CD4-positive, alpha-beta T cell treated with Interleukin-4 for 4 hours (primary cell): ENCODE measurements at places on chromosomes 12 and 14.
A peak's percentile ranks its signal among the peaks of the same experiment; 100 is the strongest.

DNA sequence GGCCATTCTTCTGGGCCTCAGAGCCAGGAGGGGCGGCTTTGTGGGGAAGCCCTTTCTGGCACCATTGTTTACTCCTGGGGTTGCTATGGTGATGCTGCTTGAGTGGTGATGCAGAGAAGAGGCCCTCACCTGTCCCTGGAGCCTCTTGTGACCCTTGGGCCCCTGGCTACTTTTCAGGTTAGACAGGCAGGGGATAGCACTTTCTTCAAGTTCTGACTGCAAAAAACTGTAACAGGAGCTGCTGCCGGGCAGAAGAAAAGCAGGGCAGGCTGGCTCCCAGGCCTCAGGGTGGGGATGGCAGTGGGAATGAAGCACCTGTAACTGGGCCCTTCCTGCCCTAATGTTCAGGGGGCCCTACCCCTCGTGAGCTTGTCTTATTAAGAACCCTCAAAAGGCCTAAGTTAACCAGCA, at the start of gene TEX52:
Gene TEX52, minus strand, starts transcription at position 19 of the 411 bp plus-strand sequence. Its CDS starts 13 bp downstream, at position 6.
- DNase-seq, result no peak

DNA sequence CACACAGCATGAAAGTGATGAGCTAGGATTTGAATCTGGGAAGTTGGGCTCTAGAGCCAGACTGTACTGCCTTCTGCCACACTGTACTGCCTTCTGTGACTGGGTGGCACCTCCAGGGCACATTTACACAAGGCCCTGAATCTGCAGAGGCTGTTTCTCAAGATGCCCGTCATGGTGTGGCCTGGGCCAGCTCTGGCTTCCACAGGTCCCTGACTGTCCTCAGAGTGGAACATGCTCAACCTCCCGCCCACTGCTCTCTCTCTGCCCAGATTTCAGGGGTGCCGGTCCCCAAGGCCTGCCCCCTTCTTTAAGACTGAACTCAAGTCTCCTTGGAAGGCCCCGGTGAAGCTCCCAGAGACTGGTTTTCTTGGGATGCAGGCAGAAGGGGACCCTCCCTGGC, 50.2 kb downstream of the C14orf132 start:
- no peak for DNase-seq

- peak; percentile 72 for DNase-seq
Measured at GRCh38 chr14:102928412-102929240, 6.2 kb downstream of the AMN start.

GRCh38 chr12:91133871-91134270, 22.6 kb upstream of the LUM start:
- DNase-seq, result no peak

GRCh38 chr14:58426670-58427280, 556 bp downstream of the TIMM9 start:
- DNase-seq, result no peak

DNA sequence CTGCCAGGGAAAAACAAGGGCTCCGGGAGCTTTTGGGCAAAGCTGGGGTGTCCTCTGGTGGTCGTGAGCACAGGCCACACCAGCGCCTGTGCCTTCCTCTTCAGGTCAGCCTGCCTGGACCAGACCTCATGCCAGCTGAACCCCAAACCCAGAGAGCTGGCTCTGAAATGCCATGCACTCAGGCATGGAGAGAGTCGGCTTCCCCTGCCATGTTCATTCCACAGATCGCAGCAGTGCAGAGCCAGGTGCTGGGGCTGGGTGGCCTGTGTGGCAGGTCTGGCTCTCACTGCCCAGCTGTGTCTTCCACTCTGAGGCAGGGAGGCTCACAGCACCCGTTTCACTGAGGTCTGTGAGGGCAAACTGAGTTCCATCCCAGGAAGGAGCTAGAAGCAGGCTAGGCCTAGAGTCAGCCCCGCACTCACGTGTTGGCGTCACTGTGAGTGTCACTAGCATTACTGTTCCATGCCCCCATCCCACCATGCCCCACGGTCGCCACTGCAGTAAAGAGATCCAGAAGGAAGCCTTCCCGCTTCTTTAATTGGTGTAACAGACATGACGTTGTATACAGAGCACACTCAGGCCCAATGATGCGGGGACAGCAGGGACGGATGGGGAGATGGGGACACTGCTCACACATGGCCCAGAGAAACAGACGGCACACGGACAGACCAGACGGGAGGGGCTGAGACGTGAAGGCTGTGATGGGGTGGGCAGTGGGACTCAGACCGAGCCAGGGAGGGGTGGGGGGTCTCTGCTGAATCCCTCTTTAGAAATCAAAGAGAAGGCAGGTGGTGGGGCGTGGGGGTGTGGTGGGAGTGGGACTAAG, 2.7 kb downstream of the ARL6IP4 start:
- no peak for DNase-seq

GRCh38 chr12:69657376-69658137, 41.5 kb downstream of the BEST3 start:
- no peak for DNase-seq

GRCh38 chr12:77845831-77846230, 15.1 kb downstream of the NAV3 start:
- DNase-seq, result no peak

DNA sequence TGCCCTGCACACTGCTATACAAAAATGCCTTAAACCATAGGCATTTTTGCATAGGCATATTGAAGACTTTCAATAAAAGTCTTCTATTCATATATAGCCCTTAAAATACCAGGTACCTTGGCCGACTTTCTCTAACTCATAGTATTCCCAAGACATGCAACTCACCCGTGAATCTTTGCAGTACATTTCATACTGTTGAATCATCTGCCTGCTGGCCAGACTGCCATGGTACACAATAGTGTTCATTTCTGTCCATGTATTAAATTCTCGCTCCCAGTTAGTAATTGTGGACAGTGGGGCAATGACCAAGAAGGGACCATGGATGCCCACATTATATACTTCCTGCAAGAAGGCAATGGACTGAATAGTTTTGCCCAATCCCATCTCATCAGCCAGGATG, 24.3 kb upstream of the SUPT16H start:
- no peak for DNase-seq

GRCh38 chr12:121543786-121544185, 37.0 kb downstream of the KDM2B start:
- no peak for DNase-seq

DNA sequence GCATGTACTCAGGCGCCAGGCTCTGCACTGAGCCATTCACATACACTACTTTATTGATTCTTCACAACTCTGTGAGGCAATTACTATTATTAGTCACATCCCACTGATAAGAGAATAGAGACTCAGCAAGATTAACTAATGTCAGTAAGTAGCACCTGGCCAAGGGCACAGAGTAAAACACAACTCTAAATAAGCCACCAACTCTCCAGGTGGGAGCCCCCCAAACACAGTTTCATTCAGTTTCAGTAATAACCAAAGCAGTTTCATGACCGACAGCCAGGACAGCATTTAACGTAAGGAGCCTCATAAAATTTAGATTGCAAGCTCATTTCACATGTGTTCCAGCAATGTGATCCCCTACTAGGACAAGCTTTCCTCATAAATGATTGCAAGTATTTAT, 323.1 kb upstream of the CCDC196 start:
- no peak for DNase-seq

GRCh38 chr12:124758266-124759220, 105.1 kb downstream of the SCARB1 start:
- no peak for DNase-seq

DNA sequence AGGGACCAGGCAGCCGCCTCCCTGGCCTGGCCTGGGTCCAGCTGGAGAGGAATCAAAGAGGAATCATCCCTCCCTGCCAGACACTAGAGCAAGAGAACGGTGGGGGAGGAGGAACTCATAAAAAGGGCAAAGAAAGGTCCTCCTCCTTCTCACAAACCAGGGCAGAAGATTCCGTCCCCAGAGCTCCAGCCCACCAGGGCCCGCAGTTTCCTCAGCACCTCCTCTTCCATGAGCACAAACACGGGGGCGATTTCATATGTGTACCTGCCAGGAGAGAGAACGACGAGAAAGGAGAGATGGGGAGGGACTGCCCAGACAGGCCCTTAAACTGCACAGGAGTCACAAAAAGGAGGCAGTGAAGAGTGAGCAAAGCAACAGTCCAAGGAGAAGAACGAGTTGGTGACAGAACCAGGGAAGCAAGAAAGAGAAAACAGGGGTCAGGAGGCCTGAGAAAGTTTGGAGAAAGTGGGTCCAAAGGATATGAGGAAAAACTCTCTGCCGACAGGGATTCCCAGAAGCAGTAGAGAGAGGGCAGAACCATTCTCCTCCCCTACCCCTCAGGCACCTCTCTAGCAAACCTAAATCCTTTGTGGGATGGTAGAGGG, 8.7 kb upstream of the ZNF740 start:
- DNase-seq, result no peak

- DNase-seq, result no peak
Measured at GRCh38 chr14:58563978-58564377, 73.8 kb upstream of the DACT1 start.

- DNase-seq, result no peak
Measured at GRCh38 chr12:66066929-66067523, 63.5 kb downstream of the LLPH start.

- DNase-seq, result no peak
Measured at GRCh38 chr14:68573126-68573525, 219.7 kb downstream of the ZFP36L1 start.

DNA sequence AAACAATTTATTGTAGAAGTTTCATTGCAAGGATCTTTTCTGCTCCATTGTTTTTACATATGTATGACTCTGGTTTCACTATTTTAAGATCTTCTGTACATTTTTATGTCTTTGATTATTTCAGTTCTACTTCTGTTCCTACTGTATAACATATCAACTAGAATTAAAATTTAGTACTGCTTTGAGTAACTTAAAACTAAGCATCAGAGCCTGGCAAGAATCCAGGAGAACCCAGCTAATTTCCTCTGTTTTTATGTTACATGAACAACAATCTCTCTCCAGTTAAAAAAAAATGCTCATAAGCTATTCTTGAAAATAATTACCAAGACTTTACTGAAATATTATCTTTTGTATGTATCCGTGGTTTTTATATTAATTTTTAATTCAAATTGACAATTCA, 370.7 kb downstream of the TMTC2 start:
- DNase-seq, result no peak

GRCh38 chr12:3436461-3437065, 54.4 kb upstream of the PRMT8 start:
- DNase-seq, result no peak

GRCh38 chr12:3456809-3457208, 34.2 kb upstream of the PRMT8 start:
- DNase-seq, result no peak

DNA sequence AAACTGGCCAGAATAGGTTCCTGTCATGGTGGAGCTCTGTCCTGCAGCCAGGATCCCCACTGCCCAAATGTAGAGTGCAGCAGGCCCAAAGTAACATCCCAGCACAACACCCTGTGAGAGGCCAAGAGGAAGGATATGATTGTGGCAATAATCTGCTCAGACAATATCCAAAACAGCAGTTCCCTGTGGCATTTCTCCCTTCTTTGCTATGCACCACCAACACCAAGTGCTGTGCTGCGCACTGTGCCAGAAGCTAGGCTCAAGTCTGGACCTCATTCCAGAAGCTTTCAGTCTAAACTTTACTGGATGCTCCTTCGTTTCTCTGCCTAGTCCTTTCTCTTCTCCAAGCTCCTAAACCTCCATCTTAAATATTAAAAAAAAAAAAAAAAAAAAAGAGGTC, 33.4 kb downstream of the SLC11A2 start:
- no peak for DNase-seq

DNA sequence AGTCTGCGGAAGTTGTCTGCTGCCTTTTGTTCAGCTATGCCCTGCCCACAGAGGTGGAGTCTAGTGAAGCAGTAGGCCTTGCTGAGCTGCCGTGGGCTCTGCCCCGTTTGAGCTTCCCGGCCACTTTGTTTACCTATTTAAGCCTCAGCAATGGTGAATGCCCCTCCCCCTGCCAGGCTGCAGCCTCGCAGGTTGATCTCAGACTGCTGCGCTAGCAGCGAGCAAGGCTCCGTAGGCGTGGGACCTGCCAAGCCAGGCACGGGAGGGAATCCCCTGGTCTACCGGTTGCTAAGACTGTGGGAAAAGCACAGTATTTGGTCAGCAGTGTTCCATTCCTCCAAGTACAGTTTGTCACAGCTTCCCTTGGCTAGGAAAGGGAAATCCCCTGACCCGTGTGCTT, 143.6 kb downstream of the DYRK2 start:
- DNase-seq, result no peak
